ENCODE measurements at places on chromosomes 1 and 21.

GRCh38 chr21:20998456-20998789, 214 bp downstream of the NCAM2 start:
- DNase-seq = no peak

DNA sequence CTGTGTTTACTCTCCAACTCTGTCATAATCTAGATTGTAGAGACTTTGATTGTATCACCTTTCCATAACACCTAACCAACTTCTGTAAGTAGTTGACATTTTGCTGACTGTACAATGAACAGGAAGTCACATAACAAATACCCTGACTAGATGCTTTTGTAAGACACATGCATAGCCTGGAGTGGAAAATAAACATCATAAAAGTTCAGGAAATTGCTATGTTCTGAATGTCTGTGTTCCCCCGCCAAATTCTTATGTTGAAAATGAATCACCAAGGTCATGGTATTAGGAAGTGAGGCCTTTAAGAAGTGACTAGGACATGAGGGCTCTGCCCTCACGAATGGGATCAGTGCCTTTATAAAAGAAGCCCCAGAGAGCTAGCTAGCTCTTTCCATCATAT, 40.4 kb upstream of the ZSWIM5 start:
- peak; percentile 17 for DNase-seq

GRCh38 chr1:39673215-39673614, 1.3 kb upstream of the NT5C1A start:
- DNase-seq = no peak

GRCh38 chr1:15753776-15754175, 4.8 kb upstream of the FBLIM1 start:
- DNase-seq = no peak

DNA sequence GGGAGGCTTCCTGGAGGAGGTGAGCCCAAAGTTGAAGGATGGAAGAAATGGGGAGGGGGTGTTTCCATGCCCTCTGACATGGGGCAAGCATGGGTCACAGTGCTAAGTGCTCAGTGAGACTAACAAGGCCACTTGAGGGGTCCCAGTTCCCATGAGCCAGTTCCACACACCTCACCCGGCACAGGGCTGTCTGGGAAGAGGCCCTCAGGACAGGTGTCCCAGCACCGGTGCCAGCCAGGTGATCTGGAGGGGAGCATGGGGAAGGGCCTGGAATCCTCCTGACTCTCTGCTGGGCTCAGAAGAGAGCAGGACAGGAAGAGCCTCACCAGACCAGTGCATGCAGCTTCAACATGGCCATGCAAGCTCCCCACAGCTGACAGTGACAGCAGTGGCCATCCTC, 294.7 kb upstream of the VAMP3 start:
- DNase-seq = no peak

- DNase-seq = peak; percentile 63
Observed at GRCh38 chr1:147700042-147701006, 30.0 kb upstream of the ACP6 start.

- peak; percentile 64 for DNase-seq
Observed at GRCh38 chr1:154745286-154745731, 124.8 kb downstream of the KCNN3 start.
